NCI-H187 (cell line): ENCODE measurements at places on chromosomes 16 and 17.

GRCh38 chr17:60065867-60066266 is 12.9 kb downstream of the HEATR6 start:
- DNase-seq: no peak

- DNase-seq: no peak
These were observed 251.6 kb downstream of the GSG1L start for GRCh38 chr16:27811881-27812280.

- DNase-seq: no peak
These were observed 12.9 kb upstream of the ODF4 start for GRCh38 chr17:8326511-8327302.

- DNase-seq: no peak
These were observed 45.8 kb upstream of the ETV4 start for GRCh38 chr17:43591779-43592562.

DNA sequence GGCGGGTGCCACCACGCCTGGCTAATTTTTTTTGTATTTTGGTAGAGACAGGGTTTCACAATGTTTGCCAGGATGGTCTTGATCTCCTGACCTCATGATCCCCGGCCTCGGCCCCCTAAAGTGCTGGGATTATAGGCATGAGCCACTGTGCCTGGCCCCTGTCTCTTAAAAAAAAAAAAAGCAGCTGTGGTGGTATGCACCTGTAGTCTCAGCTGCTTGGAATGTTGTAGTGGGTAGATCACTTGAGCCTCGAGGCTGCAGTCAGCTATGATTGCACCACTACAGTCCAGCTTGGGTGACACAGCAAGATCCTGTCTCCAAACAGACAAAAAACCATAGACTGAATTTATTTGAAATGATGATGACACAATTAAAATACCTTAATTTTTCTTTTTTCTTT is 24.3 kb downstream of the CDK12 start:
- DNase-seq: no peak

- DNase-seq: no peak
These were observed 999 bp downstream of the CMC2 start for GRCh38 chr16:81005610-81006161.

- DNase-seq: no peak
These were observed 56.5 kb downstream of the YWHAE start for GRCh38 chr17:1343554-1343953.

DNA sequence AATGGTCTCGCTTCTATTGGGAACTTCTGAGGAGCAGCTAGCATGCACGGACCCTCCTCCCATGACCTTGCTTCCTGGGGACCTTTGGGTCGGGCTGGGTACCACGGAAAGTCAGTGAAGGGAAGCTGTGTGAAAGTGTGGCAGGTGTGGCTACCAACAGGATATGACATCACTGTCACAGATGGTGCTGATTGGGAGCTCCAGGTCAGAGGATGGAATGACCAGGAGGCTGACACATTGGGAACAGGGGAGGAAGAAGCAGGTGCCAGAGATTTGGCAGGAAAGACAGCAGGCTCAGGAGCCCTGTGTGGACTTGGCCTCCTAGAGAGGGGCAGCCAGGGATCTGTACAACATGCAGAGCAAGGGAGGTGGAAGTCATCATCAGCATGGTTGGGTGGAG is 34.0 kb downstream of the CPNE2 start:
- DNase-seq: no peak

DNA sequence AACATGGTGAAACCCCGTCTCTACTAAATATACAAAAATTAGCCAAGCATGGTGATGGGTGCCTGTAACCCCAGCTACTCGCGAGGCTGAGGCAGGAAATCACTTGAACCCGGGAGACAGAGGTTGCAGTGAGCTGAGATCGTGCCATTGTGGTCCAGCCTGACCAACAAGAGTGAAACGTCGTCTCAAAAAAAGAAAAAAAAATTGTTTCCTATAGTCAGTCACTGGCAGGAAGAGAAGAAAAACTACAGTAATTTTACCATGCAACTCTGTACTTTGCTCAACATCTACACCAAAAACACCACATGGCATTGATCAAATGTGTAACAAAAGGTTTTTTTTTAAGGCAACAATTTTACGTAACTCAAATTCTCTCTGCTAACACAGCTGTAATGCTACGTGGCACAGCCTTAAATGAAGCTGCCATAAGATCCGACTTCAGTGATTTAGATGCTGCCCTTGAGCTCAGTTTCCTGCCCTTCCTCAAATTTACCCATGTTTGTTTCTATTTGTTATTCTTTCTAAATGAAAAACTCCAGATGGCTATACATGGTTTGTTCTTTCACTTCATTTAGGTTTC is 40.2 kb downstream of the CNOT1 start:
- no peak for DNase-seq

GRCh38 chr17:70344386-70345060 is 175.2 kb downstream of the KCNJ2 start:
- DNase-seq: no peak

DNA sequence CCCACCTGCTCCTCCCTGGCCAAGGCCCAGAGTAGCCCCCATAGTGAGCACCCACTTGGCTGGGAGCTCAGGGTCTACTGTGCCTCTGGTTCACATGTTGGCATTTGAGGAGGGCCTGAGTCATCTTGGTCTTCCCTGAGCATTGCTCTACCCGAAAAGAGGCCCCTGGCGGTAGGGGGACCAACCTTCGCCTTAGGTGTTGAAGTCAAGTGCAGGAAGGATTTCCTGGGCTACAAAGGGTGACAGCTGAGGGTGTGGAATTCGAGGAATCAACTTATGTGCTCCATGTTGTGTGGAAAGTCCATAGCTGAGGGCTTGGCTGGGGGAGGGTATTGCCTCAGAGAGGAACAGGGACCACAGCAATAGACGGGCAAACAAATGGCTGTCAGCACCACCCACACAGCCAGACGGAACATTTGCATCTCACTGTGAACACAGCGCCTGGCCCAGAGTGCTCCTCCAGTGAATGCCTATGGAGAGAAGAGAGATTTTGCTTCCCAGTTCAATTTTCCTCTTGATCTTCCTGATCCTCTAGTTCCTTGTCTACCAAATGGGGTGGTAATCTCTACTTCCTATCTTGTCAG is 35.6 kb upstream of the NGFR start:
- no peak for DNase-seq

- no peak for DNase-seq
These were observed 241.7 kb downstream of the SEC14L1 start for GRCh38 chr17:77382356-77382911.

DNA sequence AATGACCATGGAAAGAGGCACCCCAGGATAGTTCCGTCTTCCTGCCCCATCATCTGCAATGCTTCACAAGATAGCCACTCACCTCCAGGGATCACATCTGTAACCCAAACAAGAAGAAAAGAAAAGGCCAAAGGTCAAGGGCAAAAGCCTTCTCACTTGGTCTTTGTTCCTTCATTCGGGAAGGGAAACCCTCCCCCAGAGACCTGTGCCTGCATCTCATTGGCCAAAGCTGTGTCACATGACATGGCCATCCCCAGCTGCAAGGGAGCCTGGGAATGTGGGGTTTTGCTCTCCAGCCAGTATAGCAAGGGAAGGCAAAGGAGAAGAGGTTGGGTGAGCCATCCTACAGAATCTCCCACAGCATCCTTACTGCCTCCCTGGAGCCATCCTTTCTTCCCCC is 47.9 kb downstream of the NOL11 start:
- DNase-seq: no peak

DNA sequence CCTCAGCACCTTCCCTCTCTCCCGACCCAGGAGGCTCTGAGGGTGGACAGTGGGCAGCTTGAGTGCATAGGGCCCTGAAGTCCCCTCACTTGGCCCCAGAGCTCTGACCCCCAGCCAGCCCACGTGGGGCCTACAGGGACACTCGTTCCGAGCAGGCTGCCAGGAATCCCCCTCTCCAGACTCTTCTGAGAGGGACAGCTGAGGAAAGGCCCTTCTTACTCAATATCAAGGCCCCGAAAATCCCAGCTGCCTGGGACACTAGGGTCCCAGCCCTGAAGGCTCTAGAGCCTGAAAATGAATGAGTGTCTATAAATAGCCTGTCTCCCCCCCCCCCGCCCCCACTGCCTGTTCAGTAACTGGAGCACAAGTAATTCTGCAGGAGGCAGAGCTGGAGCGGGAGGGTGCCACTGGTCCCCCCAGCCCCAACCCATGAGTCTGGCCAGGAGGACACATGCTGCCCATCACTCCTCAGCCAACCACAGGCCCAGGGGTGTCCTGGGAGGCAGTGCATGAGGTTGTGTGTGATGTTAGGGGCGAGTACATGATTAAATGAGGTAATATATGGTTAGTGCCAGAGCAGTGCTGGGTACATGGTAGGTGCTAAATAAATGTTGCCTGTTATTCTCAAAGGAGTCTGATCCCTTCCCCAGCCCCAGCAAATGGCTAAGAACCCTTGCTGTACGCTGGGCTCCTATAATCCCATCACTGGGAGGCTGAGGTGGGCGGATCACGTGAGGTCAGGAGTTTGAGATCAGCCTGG is 11.6 kb downstream of the ADAM11 start:
- DNase-seq: no peak

DNA sequence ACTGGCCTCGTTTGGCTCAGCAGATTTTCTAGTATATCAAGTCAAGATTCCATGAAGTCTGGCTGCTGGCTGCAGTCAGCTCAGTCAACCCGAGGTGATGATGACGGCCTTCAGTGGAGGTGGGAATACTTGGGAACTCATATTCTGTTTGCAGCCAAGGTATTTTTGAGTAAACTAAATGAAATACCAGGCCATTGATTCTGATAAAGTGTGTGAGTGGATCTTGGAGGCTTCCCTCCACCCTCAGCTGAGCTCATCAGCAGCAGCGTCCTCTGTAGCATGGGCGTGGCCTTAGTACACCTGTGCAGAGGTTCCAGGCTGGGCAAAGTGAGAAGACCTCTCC is 22.0 kb upstream of the TACO1 start:
- DNase-seq: no peak

DNA sequence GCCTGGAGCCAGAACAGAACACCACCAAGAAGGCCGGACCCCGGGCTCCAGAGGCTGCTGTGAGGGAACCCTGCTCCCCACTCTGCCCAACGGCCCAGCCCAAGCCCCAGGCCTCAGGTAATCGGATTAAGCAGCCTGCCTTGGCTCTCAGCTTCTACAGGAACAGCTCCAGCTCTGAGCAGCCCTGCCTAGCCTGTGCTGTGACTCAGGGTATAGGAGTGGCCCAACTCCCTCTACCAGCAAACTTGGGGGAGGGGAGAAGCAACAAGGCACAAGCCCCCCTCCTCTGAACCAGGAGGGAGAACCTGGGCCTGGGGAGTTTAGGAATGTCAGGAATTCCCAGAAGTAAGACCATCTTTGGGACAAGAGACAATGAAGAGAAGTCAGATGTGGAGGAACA is 849 bp upstream of the SOX15 start:
- DNase-seq: no peak

DNA sequence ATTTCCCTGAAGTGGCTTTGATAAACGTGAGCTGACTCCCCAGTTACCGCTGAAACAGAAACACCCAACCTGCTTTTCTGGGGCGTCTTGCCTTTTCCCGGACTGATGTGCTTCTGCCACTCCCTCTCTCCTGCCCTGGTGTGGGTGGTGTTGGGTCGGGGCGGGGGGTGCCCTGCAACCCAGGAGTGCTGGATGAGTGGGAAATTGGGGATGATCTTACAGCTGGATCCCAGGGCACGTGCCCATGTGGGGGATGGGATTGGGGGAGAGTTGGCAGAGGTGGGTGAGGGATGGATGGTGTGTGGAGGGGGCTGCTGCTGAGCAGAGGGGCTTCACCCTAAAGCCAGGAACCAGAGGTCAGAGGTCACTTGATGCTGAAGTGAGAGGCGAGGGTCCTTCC is 28.5 kb downstream of the PGS1 start:
- DNase-seq: no peak

DNA sequence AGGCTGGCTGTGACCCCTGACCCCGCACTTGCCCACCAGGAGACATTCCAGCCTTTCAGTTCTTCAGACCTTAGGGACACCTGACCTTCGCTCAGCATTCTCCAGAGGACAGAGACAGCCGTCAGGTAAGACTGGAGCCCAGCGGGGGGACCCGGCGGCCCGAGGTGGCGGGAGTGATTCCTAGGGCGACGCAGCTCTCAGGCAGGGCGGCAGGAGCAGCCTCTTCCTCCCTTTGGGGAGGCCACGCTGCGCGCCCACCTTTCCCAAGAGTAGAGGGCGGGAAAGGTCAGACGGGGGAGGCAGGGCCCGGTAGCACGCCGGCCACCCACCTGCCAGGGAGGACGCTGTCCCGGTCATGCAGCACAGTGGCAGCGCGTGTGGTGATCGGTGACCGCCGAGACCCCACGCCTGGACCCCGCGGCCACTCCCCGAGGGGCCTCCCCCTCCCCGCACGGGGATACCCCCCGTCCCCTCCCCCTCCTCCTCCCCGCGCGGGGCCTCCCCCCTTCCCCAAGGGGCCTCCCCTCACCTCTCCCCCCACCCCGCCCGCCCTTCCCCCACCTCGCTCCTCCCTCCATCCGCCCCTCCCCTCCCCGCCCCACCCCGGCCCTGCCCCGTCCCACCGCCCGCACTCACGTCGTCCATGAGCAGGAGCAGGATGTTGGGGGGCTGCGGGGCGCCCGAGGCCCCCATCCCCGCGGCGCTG is 472 bp downstream of the GALNS start:
- no peak for DNase-seq

DNA sequence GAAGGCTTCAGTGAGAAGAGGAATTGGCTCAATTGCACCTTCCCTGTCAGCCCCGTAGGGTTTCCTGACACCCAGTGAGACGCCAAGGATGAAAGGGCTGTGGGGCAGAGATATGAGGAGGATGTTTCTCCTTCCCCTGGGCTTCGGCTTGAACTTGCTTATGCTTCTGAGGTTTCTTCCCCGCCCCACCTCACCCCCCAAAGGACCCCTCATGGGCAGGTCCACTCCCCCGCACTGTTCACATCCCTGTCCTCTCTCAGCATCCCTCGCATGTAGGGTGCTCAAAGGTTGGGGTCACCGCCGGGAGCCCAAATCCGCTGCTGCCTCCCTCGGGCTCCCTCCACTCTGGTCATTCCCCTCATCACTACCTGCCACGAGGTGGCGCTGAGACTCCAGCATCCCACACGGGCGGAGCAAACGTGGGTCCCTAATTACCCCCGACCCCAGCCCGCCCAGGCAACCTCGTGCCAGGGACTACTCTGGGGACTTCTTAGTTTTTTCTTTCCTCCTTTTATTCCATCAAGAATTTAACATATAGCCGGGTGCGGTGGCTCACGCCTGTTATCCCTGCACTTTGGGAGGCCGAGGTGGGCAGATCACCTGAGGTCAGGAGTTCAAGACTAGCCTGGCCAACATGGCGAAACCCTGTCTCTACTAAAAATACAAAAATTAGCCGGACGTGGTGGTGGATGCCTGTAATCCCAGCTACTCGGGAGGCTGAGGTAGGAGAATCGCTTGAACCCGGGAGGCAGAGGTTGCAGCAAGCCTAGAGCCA is 3.3 kb upstream of the TRARG1 start:
- DNase-seq: no peak

- no peak for DNase-seq
These were observed 8.3 kb downstream of the BANP start for GRCh38 chr16:87959391-87959990.

- no peak for DNase-seq
These were observed 359.1 kb downstream of the SEC14L1 start for GRCh38 chr17:77499699-77500435.

DNA sequence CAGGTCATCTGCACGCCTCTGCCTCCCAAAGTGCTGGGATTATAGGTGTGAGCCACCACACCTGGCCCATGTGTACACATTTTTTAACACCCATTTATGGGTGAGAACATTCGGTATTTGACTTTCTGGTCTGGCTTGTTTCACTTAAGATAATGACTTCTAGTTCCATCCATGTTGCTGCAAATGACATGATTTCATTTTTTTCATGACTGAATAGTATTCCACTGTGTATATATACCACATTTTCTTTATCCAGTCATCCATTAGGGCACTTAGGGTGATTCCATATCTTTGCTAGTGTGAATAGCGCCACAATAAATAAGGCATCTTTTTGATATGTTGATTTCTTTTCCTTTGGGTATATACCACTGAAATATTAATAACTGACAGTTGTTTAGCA is 5.6 kb downstream of the ALOX12B start:
- DNase-seq: no peak
